Activated CD4-positive, alpha-beta T cell treated with anti-CD3 and anti-CD28 coated beads, Interleukin-2, amount 50 U/mL, for 24 hours (primary cell): ENCODE measurements at places on chromosomes 2 and 18.

DNA sequence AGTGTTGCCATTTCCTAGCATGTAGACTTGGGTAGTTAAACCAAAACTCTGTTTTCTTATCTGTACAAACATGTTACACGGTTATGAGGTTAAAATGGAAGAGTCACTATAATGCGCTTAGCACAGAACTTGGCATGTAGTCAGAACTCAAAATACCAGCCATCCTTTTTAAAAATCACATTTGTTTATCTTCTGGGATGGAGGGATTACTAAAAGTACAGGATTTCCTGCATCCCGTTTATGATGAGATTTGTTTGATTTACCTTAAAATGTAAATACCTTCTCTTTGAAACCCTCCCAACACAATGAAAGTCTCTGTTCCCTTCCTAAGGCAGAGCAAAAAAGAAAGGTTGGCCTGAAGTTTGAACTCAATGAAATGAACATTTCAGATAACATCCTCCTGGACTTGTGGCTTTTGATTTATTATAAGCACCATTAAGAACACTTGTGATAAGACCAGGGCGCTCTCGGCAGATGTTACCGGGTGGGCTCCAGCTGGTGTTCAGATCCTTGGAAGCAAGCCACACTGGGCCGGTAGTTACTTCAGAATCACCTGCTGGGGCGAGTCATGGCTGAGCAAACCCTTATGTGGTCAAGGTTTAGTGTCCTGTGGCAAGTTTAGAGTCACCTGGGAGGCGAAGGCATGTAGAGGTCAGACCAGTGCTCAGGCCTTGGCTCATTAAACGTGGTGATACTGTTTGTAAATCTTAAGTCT, 105.7 kb downstream of the MGAT5 start:
- DNase-seq: no peak

DNA sequence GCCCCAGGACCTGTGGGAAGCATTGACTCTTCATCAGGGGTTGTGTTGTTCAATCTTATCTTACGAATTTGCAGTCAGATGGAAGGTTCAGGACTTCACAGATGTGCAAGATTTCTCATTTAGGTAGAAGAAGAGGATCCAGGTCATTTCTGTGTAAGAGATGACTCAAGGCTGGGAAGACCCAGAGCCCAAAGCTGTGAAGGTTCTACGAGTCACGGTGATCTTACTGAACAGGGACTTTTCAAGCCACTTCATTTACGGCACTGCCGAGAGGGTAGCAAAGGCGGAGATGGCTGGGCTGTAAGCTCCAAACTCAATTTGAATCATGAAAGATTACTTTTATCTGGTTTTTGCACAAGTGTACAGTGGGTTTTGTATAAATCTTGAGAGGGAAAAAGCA, 228.0 kb upstream of the MEX3C start:
- no peak for DNase-seq

DNA sequence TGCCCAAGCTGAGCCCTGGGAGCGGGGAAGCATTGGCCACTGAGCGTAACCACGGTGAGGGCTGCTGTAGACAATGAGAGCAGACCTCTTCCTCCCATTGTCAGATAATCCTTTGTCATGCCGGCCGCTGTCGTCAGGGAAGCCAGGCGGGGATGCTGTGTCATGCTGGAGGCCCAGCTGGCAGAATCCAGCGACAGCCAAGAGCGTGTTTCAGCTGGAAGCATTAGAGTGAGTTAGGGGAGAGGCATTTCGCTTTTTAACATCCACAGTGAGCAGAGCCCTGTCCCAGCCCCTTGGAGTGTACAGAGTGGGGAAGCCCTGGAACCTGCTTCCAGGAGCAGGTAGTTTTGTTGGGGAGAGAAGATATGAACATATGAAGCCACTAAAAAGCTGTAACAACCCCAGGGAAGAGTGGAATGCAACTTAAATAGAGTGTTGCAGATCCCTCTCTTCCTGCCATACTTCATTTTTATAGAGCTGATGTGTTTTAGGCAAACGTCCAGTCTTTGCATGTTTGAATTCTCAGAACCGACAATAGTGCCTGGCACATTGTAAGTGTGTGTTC, 7.0 kb downstream of the CTIF start:
- DNase-seq: no peak

GRCh38 chr18:48263914-48264902, 145.0 kb downstream of the ZBTB7C start:
- no peak for DNase-seq

- no peak for DNase-seq
Measured at GRCh38 chr2:3778851-3779495, 75.6 kb downstream of the DCDC2C start.
